Activated gamma-delta T cell treated with anti-CD3 and anti-CD28 coated beads, Interleukin-2, amount 50 U/mL, for 16 hours (primary cell): ENCODE measurements at places on chromosomes 2 and 18.

- no peak for DNase-seq
Measured at GRCh38 chr18:23281626-23282436, 146.5 kb downstream of the CABLES1 start.

- DNase-seq, result no peak
Measured at GRCh38 chr2:18412980-18413675, 147.3 kb downstream of the RDH14 start.

DNA sequence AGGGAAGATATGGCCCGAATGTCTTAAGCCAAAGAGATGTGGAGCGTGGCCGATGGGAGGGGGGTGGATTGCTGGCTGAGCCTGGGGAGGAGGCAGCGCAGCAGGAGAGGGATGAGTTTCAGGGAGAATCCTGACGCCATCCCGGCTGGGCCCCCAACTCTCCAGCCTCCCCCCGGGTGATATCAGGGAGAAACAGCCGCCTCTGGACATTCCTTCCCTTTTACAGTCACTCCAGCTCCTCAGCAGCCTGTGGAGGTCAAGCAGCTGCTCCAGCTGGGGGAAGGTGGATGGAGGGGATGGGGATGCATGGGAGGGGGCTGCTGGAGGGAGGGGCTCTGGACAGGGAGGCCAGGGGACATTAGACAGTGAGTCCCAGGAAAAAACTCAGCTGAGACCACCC is 9.5 kb upstream of the DES start:
- DNase-seq, result no peak

- no peak for DNase-seq
Measured at GRCh38 chr2:241357531-241357930, 1.4 kb downstream of the FARP2 start.

- DNase-seq, result no peak
Measured at GRCh38 chr2:31038385-31038784, 99.9 kb downstream of the GALNT14 start.

- DNase-seq, result no peak
Measured at GRCh38 chr2:66240286-66240685, 194.6 kb upstream of the MEIS1 start.

GRCh38 chr2:174044556-174044955 is 79.4 kb upstream of the SP3 start:
- DNase-seq, result no peak

- DNase-seq, result no peak
Measured at GRCh38 chr2:212842544-212843185, 304.1 kb upstream of the ERBB4 start.

GRCh38 chr2:109410039-109410815 is 203.5 kb downstream of the SEPTIN10 start:
- no peak for DNase-seq

- no peak for DNase-seq
Measured at GRCh38 chr18:78913830-78914231, 65.8 kb upstream of the SALL3 start.

DNA sequence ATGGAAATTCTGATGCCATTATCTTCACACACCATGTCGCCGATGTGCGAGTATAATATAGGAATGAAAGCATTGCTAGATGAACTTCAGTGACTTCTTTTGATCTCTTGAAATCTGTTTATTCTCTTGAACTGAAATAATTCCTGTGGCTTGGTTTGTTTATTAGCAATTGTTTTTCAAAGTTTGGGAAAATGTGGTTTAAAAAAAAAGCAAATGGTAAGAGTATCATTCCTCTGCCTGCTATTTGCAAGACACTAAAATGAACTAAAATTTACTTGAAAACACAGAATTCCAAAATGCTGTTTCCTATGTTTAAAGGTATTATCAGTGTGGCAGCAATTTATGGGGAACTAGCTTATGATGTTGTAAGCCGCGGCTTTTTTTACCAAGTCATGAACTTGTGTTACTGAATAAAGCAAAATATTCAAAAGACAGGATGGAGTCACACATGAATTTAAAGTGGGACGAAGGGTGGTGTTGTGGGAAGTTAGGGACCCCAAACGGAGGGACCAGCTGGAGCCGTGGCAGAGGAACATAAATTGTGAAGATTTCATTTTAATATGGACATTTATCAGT is 96.4 kb downstream of the COLEC12 start:
- no peak for DNase-seq

- no peak for DNase-seq
Measured at GRCh38 chr2:38835990-38836389, 39.7 kb downstream of the DHX57 start.

- DNase-seq, result no peak
Measured at GRCh38 chr2:20599001-20599600, 51.8 kb downstream of the HS1BP3 start.

DNA sequence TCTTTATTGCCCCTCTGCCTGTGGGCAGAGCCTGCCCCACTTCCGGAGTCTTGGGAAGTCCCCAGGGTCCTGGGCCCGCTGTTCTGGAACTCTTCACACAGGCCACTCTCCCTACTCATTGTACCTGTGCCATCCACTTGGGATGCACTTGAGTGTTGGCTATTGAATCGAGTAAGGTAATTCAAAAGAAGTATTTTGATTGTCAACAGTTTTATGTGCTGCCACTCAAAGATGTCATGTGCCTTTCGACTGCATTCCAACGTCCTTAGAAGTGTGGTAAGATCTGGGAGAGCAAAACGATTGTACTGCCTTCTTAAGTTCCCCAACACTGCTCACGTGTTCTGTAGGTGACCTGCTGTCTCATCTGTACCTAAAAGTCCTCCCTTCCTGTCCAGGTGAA is 77.0 kb upstream of the SMIM21 start:
- DNase-seq, result no peak

DNA sequence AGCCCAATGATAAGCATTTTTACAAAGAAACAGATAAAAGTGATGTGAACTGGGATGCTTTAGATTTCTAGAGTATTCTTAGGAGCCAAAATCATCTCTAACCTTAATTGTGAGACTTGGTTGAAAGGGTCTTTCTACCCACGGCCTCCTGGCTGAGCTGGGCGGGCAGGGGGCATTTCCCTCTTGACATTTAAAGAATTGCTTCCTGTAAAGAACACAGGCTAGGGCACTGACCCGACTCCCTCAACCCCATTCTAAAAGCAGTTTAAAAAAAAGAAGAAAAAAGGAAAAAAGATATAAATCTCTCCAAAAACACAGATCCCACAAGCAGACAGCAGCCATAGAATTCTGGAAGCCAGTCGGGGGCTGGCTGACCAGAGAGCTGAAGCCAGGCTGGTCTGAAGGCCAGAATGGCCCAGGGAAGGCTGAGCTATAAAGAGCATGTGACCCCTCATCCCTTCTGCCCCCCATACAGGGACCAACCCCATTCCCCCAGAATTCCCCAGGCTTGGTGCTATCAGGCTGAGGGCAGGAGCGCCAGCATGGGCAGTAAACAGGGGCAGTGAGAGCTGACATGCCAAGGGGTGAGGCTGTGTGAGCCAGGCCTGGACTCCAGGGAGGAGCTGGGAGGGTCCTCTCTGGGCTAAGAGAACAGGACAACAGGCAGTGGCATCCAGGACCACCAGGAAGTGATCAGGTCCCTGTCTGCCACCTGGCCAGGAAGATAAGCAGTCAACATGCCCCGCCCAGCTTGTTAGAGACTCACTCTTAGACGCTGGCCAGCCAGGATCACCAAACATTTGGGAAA is 188.5 kb downstream of the HDAC4 start:
- DNase-seq, result no peak
